Suppressor macrophage treated with lipopolysaccharide for 4 hours (primary cell): ENCODE measurements at places on chromosomes 1 and 21.

DNA sequence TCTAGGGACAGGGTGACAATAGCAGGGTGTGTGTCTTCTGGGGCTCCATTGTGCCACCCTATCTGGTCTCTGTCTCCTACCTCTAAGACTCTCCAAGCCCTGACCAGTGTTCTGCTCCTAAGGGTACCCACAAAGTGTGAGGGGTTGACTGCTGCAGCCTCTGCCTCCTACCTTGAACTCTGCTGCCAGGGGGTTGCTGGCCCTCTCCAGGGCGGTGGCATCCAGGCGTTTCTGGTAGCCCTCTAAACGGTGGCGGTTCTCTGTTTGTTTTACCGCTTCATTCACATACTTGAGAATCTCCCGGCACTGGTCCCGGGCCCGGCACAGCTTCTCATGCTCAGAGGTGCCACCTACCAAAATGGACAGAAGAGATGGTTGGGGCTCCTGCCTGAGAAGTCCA, 24.4 kb downstream of the LRRC71 start:
- no peak for DNase-seq

GRCh38 chr1:67534627-67535065, 104.4 kb upstream of the SERBP1 start:
- no peak for DNase-seq

DNA sequence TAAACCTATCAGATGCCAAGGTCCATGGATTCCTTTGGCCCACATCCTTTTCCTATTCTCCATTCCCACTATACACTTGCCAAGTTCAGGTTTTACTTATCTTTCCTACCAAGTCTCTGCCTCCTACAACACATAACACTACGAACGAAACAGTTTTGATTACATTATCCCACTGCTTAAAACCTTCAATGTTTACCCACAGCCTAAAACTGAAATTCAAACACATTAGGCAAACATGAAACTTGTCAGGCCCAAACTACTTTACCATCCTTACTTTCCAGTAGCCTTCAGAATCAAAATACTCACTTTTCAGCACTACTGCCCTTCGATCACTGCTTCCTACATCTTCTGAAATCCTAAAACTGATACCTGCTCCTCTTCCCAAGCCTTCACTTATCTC, 3.0 kb downstream of the SCAF4 start:
- no peak for DNase-seq

DNA sequence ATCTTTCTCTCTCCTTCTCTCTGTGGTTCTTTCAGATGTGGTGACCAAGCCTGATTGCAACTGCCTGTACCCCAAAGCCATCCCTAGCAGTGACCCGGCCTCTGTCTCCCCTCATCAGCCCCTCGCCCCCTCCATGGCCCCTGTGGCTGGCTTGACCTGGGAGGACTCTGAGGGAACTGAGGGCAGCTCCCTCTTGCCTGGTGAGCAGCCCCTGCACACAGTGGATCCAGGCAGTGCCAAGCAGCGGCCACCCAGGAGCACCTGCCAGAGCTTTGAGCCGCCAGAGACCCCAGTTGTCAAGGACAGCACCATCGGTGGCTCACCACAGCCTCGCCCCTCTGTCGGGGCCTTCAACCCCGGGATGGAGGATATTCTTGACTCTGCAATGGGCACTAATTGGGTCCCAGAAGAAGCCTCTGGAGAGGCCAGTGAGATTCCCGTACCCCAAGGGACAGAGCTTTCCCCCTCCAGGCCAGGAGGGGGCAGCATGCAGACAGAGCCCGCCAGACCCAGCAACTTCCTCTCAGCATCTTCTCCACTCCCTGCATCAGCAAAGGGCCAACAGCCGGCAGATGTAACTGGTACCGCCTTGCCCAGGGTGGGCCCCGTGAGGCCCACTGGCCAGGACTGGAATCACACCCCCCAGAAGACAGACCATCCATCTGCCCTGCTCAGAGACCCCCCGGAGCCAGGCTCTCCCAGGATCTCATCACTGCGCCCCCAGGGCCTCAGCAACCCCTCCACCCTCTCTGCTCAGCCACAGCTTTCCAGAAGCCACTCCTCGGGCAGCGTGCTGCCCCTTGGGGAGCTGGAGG, 12.7 kb downstream of the CSF1 start:
- DNase-seq = no peak

DNA sequence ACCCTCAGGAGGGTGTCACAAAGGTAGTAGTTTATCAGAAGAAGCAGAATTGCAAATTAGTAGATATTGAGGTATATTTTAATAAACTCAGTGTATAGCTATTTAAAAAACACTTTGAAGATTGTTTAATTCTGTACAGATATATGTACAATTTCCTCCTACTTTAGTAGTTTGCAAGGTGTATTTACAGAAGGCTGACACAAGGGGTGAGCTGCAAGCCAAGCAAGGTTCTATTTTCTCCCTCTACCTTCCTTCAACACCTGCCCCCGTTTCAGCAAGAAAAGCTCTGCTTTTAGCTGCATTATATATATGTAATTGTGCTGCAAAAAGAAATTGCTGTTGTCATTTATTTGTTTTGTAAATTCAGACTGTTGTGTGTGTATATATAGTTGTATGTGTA, 674.2 kb upstream of the PKN2 start:
- DNase-seq = no peak

DNA sequence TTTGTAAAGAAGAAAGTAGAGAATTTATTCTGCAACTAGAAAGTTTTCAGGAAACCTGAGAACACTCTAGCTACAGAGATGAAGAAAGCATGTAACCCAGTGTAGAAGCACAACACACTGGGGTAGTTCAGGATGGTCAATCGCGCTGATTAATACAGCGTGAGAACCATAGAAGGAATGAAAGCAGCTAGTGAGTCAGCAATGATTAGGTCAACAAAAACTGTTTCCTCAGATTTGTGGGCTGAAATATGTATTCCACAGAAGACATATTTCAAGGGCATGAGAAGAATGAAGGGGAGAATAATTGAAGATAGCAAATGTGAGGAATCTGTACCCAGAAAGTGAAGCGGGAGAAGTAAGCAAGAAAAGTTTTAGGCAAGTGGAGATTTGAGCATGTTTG, 97.8 kb upstream of the ADGRL2 start:
- no peak for DNase-seq

DNA sequence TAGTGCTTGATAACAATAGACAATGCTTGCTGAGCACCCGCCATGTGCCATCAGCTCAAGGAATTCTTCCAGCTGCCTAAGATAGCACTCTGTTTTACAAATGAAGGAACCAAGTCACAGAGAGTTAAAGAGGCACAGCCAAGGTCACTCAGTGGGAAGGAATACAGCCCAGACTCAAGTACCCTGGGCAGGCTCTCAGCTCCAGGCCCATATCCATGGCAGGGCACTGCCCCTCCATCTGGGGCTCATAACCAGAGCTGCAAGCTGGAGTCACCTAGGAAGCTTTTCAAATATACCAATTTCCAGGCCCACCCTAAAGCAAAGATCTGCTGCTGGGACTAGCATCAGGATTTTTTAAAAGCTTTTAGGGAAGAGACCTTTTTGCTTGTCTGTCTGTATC, 1.6 kb downstream of the CLEC20A start:
- DNase-seq = no peak

- no peak for DNase-seq
These were observed 119.6 kb upstream of the BRINP3 start for GRCh38 chr1:190597294-190597693.

- DNase-seq = peak; percentile 58
These were observed 46.5 kb downstream of the NCF2 start for GRCh38 chr1:183543619-183544204.

DNA sequence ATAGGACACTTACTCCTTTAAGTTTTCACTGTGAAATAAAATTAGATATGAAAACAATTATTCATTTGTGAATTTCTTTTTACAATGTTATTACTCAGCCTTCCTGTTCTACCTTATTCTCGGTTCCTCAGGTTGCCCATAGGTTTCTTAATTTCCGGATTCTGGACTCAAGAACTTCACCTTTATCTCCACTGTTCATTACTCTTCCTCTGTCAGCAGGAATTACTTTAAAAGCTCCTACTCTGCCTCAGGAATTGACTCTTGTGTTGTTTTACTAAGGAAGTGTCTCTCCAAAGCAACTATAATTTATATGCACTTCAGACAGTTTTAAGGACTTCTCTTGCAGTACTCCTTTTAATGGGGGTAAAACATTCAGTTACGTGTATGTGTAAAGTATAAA, 123.8 kb downstream of the OSBPL9 start:
- DNase-seq = no peak

DNA sequence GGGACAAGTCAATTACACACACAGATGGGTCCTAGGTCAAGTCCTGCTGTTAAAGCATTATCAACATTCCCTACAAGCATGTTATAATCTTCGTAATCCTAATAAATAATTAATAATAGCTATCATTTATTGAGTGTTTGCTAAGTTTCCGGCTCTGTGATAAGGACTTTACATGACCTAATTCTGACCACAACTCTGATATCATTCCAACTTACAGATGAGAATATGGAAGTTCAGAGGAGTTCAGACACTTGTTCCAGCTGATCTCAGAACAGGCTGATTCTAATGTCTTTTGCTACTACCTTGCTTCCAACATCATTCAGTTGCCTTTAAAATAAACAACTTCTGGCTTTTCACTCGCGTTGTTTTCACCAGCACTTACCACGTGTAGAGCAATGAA, 770.1 kb upstream of the CXADR start:
- DNase-seq = no peak

- DNase-seq = no peak
These were observed 126.3 kb upstream of the TMPRSS2 start for GRCh38 chr21:41634211-41634694.

- DNase-seq = peak; percentile 97
These were observed at the start of the genes CENPL and DARS2 for GRCh38 chr1:173824315-173825081. Gene CENPL (minus strand): TSS chr1:173824883. CDS start chr1:173811299, 13,584 bp downstream. Gene DARS2 (plus strand): TSS chr1:173824673. CDS start chr1:173825230, 557 bp downstream.

GRCh38 chr1:166511761-166512160, 327.5 kb upstream of the POGK start:
- peak; percentile 87 for DNase-seq

GRCh38 chr1:220804202-220804586, 17.5 kb downstream of the MTARC1 start:
- no peak for DNase-seq

- DNase-seq = no peak
These were observed 17.8 kb downstream of the WNT9A start for GRCh38 chr1:227929751-227930472.

DNA sequence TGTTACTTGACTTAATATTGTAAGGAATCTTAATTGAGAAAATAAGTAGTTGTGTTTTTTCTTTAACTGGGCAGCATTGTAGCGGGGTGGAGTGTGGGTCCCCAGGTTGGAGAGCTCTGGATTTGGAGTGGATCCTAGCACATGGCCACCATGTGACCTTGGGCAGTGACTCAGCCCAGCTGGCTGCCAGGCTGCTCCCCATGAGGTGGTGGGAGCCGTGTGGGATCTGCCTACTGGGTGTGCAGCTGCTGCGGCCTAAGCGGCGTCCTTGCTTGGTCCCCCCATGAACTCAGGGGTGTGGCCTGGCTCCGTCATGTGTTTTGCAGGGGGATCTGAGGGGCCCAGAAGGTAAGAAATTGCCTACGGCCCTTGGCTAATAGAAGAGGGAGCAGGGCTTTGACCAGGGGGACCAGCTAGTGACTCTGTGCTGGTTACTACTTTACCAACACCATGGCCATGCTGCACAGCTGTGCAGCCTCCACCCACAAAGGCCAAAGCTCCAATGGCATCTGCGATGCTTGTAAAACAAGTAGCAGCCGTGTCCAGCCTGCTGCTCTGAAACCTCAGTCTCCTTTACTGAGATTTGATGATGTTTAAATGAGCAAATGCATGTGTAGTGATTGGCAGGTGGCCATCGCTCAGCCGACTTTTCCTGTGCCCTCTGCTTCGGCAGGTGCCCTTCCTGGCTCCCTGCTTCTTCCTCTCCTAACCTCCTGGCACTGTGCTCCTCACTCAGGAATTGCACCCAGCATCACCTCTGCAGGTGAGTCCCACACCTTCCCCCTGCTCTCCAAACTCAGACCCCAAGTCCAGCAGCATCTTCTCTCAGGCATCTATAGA, 68.3 kb downstream of the ADARB1 start:
- no peak for DNase-seq

DNA sequence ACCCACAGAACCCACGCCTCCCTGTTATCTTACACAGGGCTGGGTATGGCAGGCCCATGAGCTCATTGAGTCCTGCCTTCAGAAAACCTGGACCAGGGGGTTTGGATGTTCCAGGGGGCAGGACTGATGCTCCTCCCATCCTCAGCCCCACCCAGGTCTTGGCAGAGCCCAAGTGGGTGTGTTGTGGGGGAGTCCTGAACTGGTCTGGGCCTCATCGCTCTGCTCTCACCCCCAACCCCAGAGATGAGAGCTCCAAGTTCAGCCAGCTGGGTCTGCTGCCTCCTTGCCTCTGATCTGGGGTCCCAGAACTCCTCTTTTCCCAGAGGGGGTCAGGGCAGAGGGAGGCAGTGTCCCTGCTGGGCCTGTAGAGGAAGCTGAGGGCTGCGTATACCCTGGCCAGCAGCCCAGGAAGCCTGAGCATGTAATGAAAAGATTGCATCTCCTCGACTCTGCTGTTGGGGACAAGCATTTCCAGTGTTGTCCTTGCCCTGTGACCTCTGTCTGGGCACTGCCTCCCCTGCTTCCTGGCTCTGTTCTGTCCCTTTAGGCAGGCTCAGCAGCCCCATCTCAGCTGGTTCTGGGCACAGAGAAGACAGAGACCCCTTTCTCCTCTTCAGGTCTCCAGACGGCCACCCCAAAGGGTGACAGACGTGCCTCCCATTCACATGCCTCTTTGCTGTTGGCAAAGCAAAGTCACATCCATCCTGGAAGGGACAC, 54.7 kb upstream of the EPS8L3 start:
- no peak for DNase-seq

GRCh38 chr1:31848381-31848897, 32.6 kb upstream of the SPOCD1 start:
- no peak for DNase-seq

GRCh38 chr1:156745881-156746280, 5.0 kb upstream of the MRPL24 start:
- DNase-seq = no peak

DNA sequence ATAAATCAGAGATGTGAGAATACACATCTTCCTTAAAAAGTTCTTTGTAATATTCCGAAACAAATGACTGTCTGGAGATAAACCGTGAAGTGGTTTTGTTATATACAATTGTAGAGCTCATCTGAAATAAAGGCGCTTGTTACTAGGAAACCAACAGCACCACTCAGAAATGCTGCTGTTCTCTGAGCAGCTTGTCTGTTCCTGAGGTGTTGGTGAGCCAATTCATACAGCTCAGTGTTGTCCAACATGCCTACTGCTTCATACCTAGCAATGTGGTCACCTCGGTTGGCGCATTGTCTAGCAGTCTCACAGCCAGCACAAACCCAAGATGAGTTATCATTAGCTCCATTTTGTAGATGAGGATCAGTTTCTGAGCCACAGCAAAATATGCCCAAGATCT, 44.4 kb downstream of the GFI1 start:
- no peak for DNase-seq

DNA sequence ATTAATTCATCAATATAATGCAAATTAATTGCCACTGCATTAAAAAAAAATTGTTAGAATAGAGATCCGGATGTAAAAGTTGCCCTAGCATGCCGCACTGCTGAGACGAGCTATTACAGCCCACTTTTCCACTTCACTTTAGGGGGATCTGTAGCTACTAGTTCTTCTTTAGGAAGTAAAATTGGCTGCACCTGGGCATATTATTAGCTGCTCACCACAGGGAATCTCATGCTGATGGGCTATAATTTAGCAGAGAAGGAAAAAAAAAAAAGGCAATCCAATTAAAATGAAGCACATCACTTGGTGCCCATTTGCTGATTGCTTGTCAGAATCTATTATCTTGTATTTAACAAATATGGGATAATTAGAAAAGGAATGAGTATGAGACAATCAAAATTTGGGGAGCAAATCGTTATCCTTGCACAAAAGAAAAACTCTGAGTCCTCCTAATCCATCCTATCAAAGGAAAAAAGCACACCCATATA, 233.4 kb downstream of the DSCAM start:
- DNase-seq = no peak
